Effector memory CD4-positive, alpha-beta T cell (primary cell): ENCODE measurements at places on chromosomes 5 and 9.

DNA sequence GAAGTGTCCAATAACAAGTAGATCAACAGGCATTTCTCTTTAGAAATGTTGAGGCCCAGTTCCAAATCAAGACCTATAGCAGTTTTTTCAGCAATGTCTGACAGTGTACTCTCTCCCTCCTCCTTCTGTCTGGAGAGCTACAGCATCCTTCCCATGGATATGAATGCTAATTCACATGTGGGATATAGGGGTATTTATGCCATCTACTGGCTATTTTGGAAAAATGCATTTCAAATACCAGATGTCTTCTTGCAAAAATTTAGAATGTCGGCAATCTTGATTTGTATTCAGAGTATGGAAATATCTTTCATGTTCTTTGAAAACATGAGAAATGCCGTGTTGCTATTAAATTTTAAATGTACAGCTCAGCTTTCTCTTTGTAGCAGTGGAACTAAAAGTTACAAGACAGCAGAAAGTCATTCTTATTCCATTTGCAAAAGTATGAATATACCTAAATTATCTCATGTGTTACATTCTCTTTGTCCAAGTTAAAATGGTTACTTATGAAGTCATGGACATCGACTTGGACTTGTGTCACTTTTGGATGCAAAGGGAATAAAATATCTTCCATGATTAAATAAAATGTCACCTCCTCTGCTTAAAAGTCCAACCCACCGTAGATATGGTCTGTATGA lies 647.8 kb downstream of the TAF11L14 start:
- no peak for DNase-seq

DNA sequence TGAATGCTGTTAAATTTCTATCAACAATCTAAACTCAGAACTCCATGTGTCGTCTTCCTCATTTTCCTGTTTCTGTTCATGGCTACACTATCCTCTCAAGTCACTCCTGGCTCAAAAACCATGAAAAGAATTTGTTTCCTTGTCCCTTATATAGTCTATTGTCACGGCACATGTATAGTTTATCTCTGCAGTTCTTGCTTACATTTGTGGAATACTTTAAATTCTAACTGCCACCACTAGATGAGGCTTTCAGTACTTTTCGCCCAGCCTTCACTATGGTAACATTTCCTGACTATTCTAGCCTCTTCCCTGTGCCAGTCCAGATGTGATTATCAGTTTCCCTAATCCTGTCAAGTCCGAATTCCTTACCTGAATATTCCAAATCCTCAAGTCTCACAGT lies 34.6 kb downstream of the PKD2L2 start:
- no peak for DNase-seq

GRCh38 chr9:90722071-90722470 lies 79.4 kb upstream of the DIRAS2 start:
- DNase-seq, result no peak

- DNase-seq, result peak; percentile 30
Observed at GRCh38 chr9:134396258-134396742, 70.0 kb downstream of the RXRA start.

DNA sequence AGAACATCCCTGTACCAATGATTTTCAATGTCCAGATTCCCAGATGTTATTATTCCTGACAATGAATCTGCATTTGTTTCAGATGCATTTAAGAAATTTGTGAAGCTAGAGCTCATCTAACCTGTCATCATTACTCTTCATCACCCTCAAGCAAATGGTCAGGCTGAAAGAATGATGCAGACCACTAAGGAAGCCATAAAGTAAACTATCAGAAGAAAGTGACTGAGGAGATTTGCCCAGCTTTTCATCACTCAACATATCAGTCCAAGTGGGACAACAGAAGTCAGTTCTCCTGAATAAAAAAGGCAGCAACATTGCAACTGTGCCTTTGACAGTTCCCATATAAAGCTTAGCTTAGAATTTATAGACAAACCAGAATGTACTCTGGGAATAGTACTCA lies 419.9 kb downstream of the PDE4D start:
- DNase-seq, result no peak

GRCh38 chr5:22560147-22560546 lies 293.0 kb downstream of the CDH12 start:
- DNase-seq, result no peak
